ENCODE measurements at places on chromosomes 16 and 17.

GRCh38 chr16:30382111-30382881 is at the start of gene SEPTIN1:
TSS of gene SEPTIN1 (minus strand) at chr16:30382561. CDS start at chr16:30382542, 19 bp downstream.
- DNase-seq, result peak; percentile 85

- no peak for DNase-seq
Observed at GRCh38 chr17:1512351-1512750, 4.1 kb downstream of the INPP5K start.

DNA sequence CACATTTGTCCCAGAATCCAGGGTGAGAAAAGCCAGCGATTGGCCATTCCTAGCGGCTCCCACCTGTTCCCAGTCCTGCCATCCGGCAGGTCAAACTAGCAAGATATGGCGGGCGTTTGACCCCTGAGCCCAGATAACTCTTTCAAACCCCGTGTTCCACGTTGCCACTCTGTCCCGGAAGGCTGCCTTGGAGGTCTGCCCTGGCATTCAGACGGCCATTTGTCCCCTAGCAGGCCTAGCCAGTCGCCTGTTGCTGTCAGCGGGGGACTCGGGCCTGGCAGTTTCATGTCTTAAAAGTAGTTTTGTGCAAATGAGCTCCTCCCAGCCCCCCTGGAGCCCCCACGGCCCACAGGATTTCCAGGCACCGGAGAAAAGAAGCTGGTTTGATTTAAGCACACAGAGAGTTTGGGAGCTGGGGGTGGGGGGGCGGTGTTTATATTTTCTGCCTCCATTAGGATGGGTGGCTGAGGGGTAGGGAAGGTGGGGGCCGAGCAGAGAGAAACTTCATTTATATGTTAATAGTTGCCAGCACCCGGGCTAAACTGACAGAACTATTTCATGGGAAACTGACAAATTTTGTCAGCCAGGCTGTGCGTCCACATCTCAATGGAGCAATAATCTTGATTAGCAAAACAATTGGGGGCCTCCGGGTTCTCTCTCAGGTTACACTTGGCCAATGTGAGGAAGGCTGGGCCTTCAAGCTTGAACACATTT is 240.9 kb upstream of the SALL1 start:
- DNase-seq, result no peak

DNA sequence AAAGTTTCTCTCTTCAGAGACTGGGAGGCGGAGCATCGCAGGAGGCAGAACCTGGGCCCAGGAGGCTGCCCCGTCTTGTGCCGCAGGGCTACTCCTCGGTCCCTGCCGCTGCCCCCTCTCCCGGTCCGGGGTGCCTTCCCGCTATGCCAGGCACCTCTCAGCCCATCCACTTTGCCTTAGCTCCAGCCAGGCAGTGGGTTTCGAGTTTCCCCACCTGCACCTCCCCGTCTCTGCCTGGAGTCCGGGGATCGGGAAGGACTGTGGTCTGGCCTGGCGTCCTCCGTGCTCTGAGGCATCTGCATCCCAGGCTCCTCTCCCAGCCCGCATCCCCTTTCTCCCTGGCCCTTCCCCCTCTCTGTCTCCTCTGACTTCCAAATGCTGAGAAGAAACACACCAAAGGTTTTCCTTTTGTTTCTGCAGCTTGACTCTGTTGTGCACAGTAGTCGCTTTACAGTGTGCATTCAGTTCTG is 26.8 kb upstream of the PIK3R6 start:
- no peak for DNase-seq

DNA sequence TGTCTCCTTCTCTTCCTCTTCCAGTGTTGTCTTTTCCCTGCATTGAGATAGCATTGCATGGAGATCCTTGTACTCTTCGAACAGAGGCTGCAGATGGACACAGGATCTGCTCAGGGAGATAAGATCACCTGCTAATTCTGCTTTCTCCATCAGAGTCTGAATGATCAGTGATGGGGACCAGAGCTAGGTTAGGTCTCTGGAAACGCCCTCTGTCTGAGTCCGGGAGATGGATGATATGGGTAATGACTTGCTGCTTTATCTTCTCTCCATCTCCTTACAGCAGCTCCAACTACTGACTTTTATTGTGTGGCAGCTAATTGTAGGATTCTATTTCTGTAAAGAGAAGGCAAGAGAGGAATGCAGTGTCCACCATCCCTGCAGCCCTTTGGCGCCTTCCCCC is 435.6 kb downstream of the WWOX start:
- no peak for DNase-seq

DNA sequence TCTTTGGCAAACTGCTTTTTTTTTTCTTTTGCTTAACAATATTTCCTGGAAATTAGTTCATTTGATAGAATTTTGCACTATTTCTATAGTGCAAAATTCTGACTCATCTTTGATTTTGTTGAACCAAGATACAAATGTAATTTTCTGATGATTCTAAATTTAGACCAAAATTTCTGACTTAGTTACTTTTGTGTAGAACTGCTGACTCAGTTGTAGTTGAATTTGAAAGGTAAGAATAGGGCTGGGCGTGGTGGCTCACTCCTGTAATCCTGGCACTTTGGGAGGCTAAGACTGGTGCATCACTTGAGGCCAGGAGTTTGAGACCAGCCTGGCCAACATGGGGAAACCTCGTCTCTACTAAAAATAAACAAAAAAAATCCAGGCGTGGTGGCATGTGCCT is 223.0 kb downstream of the BCAS3 start:
- no peak for DNase-seq

GRCh38 chr17:2710803-2711607 is 559 bp downstream of the CLUH start:
- peak; percentile 36 for DNase-seq

DNA sequence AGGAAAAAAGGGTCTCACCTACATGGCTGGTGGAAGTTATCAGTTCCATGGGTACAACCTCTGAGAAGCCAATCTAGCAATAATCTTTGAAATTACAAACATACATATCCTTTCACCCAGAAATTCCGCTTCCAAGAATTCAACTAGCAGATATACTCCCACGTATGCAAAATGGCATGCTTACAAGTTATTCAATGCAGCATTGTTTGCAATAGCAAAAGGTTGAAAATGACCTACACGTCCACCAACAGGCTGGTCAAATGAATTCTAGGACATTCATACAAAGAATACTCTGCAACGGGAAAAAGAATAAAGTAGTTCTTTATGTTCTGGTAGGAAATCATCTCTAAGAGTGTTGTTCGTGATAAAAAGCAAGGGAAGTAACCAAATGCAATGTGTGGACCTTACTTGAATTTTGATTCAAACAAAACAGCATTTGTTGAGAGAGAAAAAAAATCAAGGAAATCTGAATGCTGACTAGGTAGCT is 63.7 kb upstream of the NLK start:
- DNase-seq, result no peak

DNA sequence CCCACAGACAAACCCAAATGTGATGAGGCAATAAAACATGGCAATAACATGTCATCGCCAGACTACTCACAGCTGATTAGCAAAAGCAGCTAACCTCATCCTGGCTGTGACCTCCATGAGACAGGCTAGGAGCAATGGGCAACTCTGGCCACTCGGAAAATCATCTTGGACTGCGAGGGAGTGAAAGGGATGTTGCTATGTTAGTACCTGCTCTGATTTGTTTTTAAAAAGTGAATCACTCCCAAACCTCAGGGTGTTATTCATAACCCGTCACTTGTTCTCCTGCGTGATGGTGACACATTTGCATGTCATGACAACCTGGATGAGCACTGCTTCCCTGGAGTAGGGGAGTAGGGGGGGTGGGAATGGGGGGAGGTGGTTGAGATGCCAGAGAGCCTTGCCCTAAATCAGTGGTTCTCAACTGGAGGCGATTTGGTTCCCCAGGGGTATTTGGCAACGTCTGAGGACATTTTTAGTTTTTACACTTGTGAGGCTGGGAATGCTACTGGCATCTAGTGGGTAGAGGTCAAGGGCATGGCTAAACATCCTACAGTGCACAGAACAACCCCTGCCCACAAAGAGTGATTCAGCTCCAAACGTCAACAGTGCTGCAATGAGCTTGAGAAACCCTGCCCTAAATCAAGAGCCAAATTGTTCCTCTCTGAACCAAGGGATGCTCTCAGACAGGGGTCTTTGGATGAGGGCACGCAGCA is 241.7 kb downstream of the SOX9 start:
- no peak for DNase-seq

DNA sequence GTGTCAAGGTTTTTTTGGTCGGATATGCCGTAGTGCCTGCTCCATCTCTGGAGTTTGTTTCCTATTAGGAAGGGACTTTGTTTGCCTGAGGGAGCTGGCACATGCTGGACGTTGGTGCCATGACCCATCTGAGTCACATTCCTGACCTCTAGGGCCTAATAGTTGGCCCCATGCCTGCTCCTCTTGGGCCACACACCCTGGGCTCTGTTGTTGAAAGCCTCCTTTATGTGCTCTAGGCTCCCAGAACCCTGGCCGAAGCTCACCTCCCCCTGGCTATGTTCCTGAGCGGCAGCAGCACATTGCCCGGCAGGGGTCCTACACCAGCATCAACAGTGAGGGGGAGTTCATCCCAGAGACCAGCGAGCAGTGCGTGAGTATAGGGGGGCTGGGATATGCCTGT is 18.4 kb downstream of the LIMD2 start:
- DNase-seq, result no peak

DNA sequence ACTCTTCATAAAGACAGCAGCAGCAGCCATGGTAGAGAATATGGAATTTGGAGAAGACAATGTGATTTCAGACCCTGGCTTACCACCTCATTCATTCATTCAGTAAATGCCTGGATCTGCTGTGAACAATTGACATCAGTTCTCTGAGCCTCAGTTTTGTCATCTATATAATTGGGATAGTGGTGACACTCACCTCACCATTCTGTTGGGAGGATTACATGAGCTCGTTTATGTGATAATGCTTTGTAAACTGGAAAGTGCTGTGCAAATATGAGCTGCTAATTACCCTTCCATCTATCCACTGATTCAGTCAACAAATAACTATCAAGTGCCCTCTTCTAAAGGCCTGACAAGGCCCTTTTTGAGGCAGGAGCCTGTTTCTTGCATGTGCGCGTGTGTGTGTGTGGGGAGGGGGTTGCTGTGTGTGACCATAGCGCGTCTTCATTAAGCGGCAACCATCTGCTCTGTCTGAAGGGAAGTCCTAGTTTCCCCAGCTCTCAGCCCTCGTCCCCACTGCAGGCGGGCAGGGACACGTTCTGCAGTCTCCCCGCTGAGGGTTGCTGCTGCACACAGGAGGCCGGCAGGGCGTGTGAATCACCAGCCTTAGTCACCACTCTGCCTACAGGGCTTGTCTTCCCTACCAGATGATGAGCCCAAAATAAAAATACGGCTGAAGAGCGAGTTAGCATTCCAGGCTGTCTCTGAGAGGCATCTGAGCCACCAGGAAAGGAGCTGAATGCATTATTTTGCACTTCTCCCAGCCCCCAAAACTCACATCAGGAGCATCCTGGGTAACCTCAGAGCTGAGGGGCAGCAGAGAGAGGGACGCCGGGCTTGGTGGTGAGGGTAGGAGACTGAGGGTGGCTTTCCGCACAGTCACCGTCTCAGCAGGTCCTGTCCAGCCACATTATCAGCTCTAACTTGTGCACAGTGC is 19.9 kb downstream of the ARL4D start:
- DNase-seq, result no peak

- DNase-seq, result no peak
Observed at GRCh38 chr16:68825427-68825826, 17.9 kb upstream of the TANGO6 start.

- peak; percentile 95 for DNase-seq
Observed at GRCh38 chr16:637081-638018, 1.2 kb upstream of the METTL26 start.

- no peak for DNase-seq
Observed at GRCh38 chr17:73030501-73030921, 62.0 kb downstream of the SLC39A11 start.

DNA sequence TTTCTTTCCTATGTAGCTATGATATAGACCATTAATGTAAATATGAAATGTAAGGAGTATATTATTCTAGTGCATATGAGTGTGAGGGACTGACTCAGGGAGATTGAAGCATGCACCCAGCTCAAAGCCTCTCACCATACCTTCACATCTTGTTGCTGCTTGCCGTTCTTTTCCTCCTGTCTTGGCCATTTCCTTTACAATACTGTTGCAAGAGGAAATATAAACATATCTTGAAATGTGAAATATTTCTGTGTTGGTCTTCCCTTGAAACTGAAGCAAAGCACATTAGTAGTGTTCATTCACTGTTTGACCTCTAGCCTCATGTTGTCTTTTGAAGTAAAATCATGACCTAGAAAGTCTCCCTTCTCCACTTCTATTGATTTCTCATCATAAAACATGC is 46.6 kb downstream of the PHKB start:
- no peak for DNase-seq

GRCh38 chr17:10091046-10091445 is 107.4 kb downstream of the GAS7 start:
- no peak for DNase-seq

GRCh38 chr16:16073001-16073545 is 123.7 kb downstream of the ABCC1 start:
- no peak for DNase-seq

GRCh38 chr16:1195393-1195666 is 29.7 kb downstream of the TPSG1 start:
- DNase-seq, result no peak

DNA sequence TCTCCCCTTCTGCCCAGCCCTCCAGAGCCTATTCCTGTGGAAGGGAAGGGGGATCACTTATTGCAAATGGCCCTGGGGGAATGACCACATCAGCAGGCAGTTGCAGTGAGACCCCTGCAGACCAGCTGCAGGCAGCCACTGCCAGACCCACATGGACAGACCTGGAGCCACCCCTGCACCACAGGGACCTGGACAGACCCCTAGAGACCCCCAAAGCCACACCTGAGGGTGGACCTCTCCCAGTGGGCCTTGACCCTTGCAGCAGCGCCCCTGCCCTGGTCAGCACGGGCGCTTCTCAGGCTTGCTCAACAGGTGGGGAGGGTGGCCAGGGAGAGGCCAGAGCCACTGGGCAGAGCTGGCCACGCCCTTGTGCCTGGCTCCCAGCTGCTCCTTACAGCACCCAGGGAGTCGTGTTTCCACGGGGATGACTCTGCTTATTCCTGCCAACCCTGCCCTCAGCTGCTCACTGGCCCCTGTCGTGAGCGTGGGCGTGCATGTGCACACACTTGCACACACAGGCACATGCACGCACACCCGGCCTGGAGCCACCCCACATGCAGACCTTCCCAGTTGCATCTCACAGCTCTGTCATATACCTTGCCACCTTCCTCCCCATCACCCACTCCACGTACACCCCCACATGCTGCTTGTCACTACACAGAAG is 1.3 kb upstream of the SCN4A start:
- DNase-seq, result no peak

DNA sequence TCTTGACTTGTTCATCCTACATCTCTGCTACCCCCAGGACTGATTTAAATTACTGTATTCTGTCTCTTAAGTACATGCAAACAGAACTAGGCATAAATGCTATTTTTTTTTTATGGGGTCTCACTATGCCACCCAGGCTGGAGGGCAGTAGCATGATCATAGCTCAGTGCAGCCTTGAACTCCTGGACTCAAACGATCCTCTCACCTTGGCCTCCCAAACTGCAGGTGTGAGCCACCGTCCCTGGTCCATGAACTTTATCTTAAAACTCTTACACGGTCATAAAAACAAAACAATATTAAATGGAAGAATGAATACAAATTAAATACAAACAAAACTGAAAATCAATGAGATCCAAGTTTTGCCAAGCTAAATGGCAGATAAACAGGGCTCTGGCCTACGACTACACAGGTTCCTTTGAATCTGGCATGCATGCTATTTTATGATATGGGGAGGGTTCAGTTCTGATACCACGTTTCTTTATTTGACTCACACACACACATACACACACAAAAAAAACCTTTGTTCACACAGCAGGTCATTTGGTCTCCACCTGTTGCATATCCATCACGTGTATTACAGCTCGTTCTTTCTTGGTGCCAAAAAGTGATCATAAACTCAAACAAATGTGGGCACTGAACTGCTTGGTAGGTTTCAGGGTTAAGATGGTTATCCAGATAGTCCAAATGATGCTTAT is 1.1 kb upstream of the PKD1L3 start:
- no peak for DNase-seq

- DNase-seq, result no peak
Observed at GRCh38 chr17:48757524-48757961, 29.0 kb upstream of the HOXB13 start.

All from CD4-positive, alpha-beta T cell treated with Interleukin-17A for 4 hours (primary cell).